HepG2 (cell line): ENCODE measurements at places on chromosomes 4 and X. TPM values are rescaled to one million over a fixed set of nuclear protein-coding genes. Genes with fewer than 3 reads are reported as not detected.
A peak's percentile ranks its signal among the peaks of the same experiment; 100 is the strongest.

DNA sequence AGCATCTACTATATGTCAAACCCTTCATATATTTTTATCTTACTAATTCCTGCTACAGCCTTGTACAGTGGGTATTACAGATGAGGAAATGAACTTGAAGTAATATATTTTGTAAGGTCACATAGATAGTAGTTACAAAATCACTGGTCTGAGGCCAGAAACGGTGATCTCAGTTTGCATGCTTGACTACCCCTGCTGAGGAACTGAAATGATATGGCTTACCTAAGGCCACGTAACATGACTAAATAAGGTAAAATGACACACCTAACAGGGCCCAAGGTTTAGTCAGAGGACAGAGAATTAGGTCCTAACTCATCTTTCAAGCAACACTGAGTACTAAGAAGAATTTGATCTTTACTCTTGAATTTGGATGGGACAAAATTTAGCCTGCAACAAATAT, 1.5 kb upstream of the COMMD8 start:
- DNase-seq, result no peak

The EDNRA gene
- total RNA-seq, result not detected in 2 replicates

DNA sequence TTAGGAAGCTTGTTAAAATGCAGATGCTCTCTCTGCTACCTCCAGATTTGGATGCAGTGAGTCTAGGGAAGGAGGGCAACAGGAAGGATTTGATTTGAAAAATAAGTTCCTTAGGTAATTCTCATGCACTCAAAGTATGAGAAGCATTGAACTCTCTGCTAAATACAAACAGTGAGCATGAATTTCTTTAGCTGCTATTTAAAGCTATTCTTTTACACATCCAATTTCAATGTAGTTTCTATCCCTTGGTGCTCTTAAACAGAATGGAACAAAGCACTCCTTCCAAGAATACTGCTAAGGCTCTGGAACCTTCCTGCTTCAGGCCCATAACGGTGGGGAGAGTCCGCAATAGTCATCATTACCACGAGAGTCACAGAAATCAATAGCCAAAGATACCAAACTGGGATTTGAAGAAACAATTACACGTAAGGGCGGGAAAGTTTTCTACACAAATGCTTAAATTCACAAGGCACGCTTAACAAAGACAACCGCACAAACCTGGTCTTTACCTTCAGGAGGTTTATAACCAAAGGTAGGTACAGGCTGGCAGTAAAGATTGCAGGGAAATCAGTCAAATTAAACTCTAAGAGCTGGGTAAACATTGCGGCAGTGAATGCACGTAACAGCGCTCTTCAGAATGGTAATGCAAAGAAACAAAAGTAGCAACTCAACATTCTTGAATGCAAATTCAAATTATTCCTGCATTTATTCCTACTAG, 123.2 kb upstream of the NAP1L5 start:
- DNase-seq, result no peak

DNA sequence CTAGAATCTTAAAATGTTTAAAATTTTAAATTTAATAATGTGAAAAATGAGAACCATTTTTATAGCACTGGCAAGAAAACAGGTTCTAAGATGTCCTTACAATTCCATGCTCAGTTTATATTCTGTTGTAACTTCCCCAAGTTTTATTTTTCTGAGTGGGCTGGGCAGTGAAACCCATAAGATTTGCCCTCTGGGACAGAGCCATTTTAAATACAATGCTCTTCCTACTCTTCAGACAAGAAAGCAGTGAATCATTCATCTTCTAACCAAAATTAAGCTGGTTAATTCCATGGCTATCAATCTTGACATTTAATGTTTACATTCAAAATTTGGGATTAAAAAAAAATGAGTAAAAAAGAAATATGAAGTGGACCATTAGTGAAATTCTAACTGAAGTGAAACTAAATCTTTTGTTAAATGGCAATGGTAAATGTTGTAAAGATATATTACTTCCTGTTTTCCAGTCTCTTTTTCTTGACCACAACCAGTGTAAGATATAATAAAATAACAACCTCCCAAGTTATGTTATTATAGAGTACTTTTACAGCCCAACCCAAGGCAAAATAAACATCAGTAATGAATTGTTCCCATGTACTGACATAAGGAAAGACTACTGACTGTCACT, 37.2 kb upstream of the PTPN13 start:
- no peak for DNase-seq

GRCh38 chr4:141571362-141571761, 65.0 kb upstream of the IL15 start:
- DNase-seq, result no peak

DNA sequence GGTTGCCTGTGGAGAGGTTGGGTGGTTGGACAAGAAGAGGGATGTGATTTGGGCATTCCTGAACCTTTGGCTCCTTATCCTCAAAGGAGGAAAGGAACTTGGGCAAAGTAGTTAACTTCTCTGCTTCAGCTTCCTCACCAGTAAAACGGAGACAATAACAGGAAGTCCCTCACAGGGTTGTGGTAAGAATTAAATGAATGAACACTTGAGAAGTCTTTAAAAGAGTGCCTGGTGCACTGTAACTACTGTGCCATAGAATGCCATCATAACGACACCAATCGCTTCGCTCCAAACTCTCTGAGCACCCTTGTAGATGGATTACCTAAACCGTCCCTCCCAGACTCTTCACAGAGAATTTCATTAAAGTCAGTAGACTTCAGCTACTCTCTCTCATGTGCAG, 10.5 kb downstream of the ZCCHC18 start:
- DNase-seq, result no peak

The KLHL34 gene
- not detected in 2 replicates for total RNA-seq

DNA sequence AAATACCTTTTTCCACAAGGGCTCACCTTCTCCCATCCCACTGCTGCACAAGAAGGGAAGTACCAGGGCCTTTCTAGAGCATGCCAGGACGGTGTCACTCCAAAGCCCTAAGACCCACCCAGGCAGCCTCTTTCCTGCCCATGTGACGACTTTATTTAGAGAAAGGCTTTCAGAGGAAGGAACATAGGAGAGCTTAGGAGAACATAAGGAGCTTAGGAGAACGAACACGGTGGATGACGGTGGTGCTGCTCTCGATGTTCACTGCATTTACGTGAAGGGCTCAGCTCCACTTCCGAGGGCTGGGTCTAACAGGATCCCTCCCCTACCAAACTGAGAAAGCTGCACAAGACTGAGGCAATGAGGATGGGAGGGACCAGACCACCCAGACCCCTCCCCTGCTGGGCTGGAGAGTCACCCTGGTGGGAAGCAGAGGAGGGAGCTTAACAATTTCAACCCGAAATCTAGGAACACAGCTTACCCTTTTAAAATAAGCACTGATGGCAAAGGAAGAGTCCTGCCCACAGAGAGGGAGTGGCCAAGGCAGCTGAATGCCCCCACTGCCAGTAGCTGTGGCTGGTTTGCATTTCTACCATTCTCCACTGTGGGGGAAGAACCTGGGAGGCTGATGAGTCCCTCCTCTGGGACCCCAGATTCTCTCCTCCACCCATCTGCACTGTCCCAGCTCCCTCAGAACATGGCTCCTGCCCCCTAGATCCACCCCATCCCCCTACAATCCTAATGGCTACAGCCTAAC, 29.8 kb downstream of the ZFYVE28 start:
- DNase-seq, result no peak

DNA sequence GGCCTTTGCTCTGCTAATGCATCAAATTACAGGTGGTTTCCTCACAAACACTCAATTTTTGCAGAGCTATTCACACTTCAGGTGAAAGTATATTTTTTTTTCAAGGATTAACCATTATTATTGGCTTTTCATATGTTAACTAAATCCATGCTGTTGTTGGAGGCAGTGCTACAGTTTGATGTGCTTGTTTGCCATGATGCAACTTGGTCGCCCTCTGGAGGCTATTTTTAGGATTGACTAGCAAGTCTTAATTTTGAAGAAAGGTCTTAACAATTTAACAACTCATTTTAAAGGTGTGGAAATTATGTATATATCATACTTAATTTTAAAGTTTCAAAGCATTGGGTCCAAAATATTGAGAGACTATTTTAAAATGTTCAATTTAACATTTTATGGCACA, 168.8 kb upstream of the FAM47A start:
- DNase-seq, result peak; percentile 6

- DNase-seq, result no peak
Observed at GRCh38 chr4:82528074-82528473, 33.7 kb downstream of the TMEM150C start.

DNA sequence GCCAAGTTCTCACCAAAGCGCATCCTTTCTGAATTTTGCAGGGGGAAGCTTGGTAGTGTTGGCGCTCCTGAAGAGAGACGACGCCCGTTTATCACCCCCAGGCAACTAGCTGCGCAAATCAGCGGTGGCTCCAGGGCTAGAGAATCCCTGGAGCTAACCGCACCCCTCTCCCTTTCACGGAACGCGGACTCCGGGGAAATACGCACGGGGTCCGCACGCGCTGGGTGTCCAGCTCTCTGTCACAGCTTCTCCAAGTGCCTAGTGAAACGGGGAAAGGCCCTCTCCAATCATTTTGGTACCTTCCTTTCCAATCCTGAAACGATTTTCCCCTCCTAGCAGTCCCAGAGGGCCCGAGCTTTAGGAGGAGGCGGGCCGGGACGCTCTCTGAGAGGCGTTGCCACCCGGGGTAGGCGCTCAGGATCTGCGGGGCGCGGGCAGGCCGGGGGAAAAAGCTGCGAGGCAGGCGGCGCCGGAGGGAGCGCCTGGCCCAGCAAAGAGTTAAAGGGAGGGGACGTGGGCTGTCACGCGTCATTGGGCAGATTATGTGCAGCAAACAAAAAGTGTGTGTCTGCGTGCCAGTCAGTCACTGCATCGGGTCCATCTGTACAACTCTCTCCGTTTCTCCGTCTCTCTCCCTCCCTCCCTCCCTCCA, at the start of gene PRDM8:
PRDM8 (plus strand) TSS at position 582 of the 652 bp plus-strand sequence. CDS start 2,578 bp downstream, outside the sequence.
- DNase-seq, result no peak
